Subcutaneous preadipocyte (primary cell): ENCODE measurements at places on chromosomes 6 and 20. TPM values are rescaled to one million over a fixed set of nuclear protein-coding genes. Genes with fewer than 3 reads are reported as not detected.

The COL11A2 gene
- total RNA-seq, result under 0.01 and 0.20 TPM in 2 replicates

The SMLR1 gene
- total RNA-seq, result not detected in 2 replicates

The CD40 gene
- total RNA-seq, result 4.7 and 9.6 TPM in 2 replicates

The LGSN gene
- not detected in 2 replicates for total RNA-seq

The GRM1 gene
- under 0.01 TPM in 2 replicates for total RNA-seq

The TCF19 gene
- 13.6 and 25.2 TPM in 2 replicates for total RNA-seq

The ALDH8A1 gene
- total RNA-seq, result 0.98 and 1.5 TPM in 2 replicates

The SIRPA gene
- total RNA-seq, result 8.0 and 9.2 TPM in 2 replicates

The RNF39 gene
- not detected in 2 replicates for total RNA-seq

The CLDN20 gene
- total RNA-seq, result not detected in 2 replicates

The MYB gene
- under 0.01 TPM in 2 replicates for total RNA-seq

The RAD21L1 gene
- not detected in 2 replicates for total RNA-seq

The LINC00237 gene
- total RNA-seq, result not detected in 2 replicates

The GSTA1 gene
- total RNA-seq, result not detected in 2 replicates

The POU5F1 gene
- 0.59 TPM in 1 of 2 replicates, not detected in the other for total RNA-seq

The GTF3C6 gene
- 38.7 and 46.7 TPM in 2 replicates for total RNA-seq
